ENCODE measurements at places on chromosomes 11 and 22. TPM values are rescaled to one million over a fixed set of nuclear protein-coding genes. Genes with fewer than 3 reads are reported as not detected.

Gene FXYD6
- polyA plus RNA-seq: 4.9 TPM

Gene FREY1
- polyA plus RNA-seq: not detected

Gene RPUSD4
- 12.9 TPM for polyA plus RNA-seq

Gene GP1BB
- polyA plus RNA-seq: 2.4 TPM
